ENCODE measurements at places on chromosomes 2 and 18.

- no peak for DNase-seq
Observed at GRCh38 chr2:79782576-79783452, 270.0 kb downstream of the CTNNA2 start.

DNA sequence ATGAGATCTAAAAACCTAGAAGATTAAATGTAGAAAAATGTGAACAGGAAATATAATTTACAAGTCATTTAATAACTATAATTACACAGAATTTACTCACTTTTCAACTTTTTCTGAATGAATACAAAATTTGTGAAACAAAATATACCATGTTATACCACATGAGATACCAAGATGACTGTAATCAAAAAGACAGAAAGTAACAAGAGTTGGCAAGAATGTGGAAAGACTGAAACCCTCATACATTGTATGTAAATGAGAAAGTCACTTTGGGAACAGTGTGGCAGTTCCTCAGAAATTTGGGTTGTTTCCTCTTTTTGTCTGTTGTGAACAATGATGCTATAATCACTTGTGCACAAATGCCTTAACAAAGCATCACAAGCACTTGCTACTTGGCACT is 145.4 kb upstream of the ZNF804A start:
- no peak for DNase-seq

DNA sequence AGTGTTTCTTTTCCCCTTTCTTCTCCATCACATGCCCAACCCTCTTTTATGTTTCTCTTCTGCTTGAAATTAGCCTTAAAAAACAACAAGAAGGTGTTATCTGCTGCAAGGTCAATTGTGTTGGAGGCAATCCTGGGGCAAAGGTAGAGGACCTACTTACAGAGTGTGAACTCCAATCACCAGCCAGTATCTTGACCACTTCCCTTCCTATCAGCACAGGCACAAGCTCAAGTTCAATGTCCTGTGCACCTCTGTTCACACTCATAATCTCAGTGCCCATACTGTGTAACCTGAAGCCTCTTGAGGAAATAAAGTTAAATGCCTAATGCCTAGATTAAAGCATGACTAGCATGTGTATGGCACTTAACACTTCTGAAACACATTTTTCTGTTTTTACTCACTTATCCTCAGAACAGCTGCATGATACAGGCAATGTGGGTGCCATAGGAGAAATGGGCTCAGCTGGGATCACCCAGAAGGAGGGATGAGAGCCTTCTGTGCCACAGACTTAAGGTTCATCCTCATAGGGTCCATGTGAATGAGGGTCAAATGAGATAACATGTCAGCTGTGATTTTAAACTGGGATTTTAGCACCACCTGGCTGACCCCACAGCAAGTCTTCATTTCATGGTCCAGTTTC is 701.5 kb downstream of the BCL11A start:
- DNase-seq, result no peak

DNA sequence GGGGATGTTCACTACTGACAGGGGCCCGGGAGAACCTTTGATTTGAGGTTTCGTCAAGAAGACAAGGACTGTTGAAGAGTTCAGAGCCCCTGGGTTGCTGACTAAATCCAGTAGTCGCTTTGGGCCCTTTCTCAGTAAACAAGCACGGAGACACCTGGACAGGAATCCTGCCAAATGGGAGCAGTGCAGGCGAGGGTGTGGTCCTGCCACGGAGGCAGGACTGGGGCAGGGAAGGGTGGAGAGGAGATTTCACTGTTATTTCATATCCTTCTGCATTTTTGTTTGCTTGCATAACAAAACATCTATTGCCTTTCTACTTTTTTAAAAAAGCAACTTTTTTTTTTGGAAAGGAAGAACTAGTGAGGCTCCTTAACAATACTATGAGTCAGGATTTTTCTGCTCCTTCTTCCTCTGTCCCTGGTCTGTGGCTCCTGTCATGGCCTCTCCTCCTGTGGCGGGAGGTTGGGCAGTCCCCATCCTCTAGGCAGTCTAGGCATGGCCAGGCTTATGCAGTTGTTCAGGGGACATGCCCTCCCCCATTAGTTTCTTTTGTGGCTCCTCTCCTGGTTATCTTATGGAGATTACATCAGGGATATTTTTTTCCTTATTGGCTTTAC is 57.7 kb downstream of the ARHGEF4 start:
- DNase-seq, result no peak

GRCh38 chr18:79982736-79983135 is 5.6 kb downstream of the TXNL4A start:
- no peak for DNase-seq

GRCh38 chr18:56112984-56113383 is 525.0 kb upstream of the TCF4 start:
- DNase-seq, result no peak

GRCh38 chr2:154198866-154199265 is 327.1 kb downstream of the GALNT13 start:
- no peak for DNase-seq

- DNase-seq, result no peak
Observed at GRCh38 chr2:144323946-144324345, 196.0 kb downstream of the ZEB2 start.

DNA sequence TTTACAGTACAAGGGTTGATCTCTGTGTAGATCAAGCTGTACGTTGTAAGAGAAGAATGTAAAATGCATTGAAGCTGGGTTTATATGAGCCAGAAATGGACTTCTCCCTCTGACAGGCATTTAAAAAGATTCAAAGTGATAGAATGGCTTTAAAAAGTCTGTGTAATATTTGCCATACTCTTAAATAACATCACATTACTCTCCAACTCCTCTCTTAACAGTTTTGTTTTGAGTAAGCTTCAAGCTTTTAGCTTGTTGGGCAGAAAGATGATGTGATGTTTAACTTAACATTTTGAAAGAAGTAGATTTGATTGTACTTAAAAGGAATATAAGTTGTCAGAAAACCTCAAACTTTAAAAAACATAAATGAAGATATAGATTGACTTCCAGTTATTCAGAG is 72.2 kb downstream of the COX7A2L start:
- DNase-seq, result no peak

DNA sequence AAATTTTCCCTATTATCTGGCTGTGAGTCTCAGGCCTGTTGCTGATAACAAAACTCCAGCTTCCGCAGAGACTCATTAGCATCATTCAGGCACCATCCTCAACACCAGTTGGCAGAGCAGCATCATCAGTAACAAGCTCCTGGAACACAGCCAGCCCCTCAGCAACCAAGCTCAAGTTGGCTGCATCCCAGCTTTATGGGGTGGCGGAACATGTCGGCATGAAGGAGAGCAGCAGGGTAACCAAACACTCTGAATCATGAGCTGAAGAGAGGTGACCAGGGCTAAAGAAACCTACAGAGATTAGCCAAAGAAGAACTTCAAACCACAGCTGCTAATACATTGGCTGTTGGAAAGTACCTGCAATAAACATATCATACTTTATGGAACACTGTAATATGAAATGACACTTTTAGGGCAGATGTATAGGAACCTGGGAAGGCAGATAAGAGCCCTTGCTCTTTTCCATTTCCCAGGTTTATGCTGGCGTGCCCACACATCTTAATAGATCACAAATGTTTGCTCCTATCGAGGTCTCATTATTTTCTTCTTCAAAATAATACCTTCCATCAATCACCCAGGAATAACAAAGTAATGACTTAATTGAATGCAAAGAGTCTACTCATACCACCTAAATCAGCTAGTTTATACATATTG is 63.8 kb downstream of the PDE11A start:
- DNase-seq, result peak; percentile 43

DNA sequence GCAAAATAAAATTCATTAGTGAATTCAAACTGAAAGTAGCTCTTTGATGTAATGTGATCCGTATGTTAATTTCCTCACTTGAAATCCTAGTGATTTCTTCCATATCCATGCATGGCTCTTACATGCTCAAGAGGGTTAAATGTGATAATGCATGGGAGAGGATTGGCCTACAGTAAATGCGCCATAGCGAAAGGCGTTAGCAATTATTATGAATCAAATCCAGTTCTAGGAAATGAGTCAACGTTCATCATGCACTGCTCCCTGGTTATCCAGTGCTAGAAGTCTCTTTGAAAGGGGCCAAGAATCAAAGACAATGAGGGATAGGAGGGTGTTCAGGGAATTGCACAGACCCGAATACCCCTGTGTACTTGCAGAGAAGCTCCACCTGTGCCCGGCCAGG is 101.4 kb upstream of the RASGRP3 start:
- DNase-seq, result no peak

DNA sequence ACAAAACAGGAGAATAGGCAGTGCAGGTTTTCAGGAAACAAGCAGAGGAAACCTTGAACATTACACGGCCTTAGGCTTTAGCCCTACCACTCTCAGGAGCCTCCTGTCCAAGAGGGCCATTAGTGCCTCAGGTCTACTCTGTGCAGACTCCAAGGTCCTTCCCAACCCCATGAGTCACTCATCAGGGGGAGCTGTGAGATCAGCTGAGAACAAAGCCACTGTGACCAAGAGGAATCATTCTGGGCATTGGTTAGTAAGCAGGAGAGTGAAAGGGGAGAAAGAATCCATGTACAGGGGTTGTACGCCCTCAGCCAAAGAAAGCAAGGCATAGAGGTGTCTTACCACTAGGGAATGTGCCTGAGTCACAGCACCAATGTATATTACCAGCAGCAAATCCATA is 680.3 kb downstream of the DPP10 start:
- DNase-seq, result no peak

- no peak for DNase-seq
Observed at GRCh38 chr2:23244617-23245016, 140.4 kb upstream of the KLHL29 start.

DNA sequence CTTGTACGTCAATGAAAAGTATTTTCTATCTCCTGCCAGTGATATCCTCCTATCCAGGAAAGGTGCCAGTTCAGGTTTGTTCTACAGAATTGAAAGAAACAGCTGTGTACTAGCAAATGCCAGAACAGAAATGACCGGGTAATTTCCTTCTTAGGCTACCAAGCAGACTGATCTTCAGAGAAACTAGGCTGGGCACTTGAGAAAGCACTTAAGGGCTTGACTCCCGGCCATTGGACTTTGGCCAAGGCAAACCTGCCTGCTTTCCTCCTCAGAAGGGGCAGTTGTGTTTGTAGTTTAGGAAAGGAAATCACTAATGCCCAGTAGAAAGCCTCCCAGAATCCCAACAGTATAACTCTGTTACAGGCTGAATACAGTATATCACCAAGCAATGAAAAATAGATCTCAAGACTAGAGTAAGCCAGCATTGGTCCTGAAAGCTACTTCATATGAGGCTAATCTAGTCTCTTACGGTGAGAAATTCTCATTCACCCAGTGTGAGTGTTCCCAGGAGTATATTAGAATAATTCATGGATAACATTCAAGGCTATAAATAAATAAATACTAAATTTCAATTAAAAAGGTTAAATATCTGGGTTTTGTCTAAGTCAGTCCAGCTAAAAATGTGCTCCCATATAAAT is 43.0 kb upstream of the COL5A2 start:
- no peak for DNase-seq

- DNase-seq, result no peak
Observed at GRCh38 chr2:76752506-76752905, 769.7 kb downstream of the LRRTM4 start.

Data from NCI-H1417 treated with DMSO at 0.1 percent for 48 hours (cell line).